ENCODE measurements at places on chromosomes 5 and 9. TPM values are rescaled to one million over a fixed set of nuclear protein-coding genes. Genes with fewer than 3 reads are reported as not detected.

Gene CARTPT
- total RNA-seq, result 0.23 TPM

Gene KCNV2
- total RNA-seq, result not detected

Gene PKN3
- total RNA-seq, result 6.1 TPM

Gene VAV2
- 27.6 TPM for total RNA-seq

Gene BRD9
- total RNA-seq, result 39.8 TPM

Gene CORO2A
- total RNA-seq, result 1.4 TPM

Gene MSANTD3
- 15.2 TPM for total RNA-seq

Gene YIPF5
- 50.6 TPM for total RNA-seq

Gene GABRP
- 1.7 TPM for total RNA-seq

Gene UAP1L1
- total RNA-seq, result 11.2 TPM

Gene KCNN2
- total RNA-seq, result 13.1 TPM

Gene FOXD4L3
- total RNA-seq, result not detected

Gene ANKRD18B
- total RNA-seq, result 1.6 TPM

Gene SEMA4D
- total RNA-seq, result 53.8 TPM

Gene SLC31A1
- total RNA-seq, result 14.2 TPM

Gene ADAMTSL1
- 65.9 TPM for total RNA-seq

Gene PAEP
- total RNA-seq, result not detected

Gene GPRIN1
- 0.93 TPM for total RNA-seq

Gene MARCOL
- not detected for total RNA-seq

Gene FBP2
- 26.9 TPM for total RNA-seq

Gene MAMDC2
- 5.7 TPM for total RNA-seq

Gene INSL6
- total RNA-seq, result not detected

Gene C5orf58
- total RNA-seq, result not detected

Gene TEX48
- total RNA-seq, result not detected

Gene GPR150
- not detected for total RNA-seq

Gene COL15A1
- 107 TPM for total RNA-seq
